ENCODE measurements at places on chromosomes 3 and 15.

- no peak for DNase-seq
These were observed 70.1 kb downstream of the UQCC5 start for GRCh38 chr3:52606373-52607085.

GRCh38 chr15:63663906-63664305 lies 66.7 kb downstream of the FBXL22 start:
- no peak for DNase-seq

DNA sequence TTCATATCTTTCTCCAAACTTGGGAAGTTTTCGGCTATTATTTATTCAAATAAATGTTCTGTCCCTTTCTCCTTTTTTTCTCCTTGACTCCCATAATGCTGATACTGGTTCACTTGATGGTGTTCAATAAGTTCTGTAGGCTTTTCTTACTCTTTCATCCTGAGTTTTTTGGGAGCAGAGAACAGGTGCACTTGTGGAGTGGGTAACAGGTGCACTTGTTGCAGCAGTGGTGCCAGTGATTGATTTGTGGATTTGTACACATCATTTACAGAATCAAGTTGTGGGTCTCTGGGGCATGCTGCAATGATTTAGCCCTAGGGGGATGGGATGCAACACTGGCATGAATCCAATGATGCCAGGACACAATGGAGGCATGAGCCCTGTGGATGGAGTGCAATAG lies 14.8 kb upstream of the OR5H1 start:
- no peak for DNase-seq

DNA sequence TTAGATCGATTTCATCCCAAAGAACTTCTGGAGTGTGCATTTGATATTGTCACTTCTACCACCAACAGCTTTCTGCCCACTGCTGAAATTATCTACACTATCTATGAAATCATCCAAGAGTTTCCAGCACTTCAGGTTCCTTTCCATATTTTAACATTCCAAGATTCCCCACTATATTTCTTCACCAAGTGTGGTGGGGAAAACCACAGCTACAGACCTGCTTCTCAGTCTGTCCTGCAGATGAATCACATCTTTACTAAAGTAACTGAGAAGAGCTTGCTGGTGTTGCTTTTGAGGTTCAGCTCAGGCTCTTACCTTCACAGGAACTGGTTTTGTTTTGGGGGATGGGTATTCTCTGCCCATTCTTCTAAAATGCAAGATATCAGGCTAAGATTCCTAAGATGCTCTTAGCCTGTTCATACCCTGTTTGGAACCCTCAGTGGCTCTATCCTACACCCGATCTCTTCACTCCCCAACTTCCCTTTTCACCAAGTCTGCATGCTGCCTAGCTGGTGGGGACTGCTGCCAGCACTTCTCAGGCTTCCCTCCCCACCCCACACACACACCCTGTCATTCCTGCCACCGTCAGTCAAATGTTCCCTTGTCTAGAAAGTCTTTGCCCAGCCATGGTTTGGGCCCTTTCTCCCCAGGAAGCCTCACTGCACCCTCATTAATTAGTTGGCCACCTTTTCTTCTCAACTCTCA lies 30.8 kb downstream of the SRP14 start:
- DNase-seq: no peak

DNA sequence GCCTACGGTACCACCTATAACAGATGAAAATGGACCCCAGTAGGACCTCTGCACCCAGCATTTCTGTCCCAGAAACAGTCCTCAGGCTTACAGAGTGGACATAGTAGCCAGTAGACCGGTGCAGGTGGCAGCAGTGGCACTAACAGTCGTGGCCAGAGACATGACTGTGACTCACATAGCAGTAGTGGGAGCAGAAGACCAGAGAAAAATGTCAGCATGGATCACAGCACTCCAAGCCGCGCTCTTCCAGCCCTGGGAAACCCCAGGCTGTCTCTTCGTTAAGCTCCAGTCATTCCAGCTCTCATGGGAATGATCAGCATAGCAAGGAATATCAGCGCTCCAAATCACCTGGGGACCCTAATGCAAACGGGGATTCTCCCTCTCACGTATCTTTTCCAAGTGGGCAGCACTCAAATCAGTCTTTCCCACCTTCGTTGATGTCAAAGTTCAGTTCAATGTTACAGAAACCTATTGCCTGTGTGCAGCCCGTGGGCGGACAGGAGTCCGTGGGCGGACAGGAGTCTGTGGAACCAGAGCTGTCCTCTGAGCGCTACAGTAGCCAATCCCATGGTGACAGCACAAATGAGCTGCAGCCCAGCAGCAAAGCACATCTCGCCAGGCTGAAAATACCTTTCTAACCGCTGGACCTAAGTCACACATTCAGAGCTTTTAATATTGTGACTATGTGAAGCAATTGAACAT lies 10.5 kb downstream of the BFSP2 start:
- no peak for DNase-seq

DNA sequence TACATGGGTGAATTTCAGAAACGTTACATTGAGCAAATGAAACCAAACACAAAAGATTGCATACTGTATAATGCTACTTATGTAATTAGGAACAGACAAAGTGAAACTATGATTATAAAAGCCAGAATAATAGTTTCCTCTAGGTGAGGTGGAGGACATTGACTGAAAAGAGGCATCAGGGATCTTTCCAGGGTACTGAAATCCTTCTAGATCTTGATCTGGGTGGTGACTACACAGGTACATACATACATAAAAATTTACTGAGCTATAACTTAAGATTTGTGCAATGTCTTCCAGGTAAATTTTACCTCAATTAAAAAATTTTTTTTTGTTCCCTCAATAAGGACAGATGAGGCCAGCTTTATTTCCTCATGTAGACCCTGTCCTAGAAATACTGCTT lies 665.6 kb upstream of the UBE2E2 start:
- DNase-seq: no peak

DNA sequence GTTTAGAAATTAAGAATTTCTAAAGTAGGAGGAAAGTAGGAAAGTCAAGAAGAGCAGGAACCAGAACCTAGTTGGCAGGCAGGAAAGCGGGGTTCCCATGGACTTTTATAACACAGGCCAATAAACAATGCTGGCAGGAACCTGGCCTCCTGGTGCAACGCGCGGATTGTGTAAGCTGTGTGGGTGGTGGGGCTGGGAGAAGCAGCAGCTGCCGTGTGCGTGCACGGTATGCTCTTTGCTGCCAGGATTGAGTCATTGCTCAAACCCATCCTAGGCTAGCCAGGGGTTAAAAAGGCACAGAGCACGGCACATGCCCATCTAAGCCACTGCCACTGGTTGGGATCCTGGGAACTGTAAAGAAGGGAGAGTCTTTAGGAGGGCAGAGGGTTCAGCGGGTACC lies 209.9 kb upstream of the RGMA start:
- no peak for DNase-seq

- no peak for DNase-seq
These were observed 241.0 kb upstream of the NR2F2 start for GRCh38 chr15:96089405-96090058.
